ENCODE measurements at places on chromosomes 7 and 10.

DNA sequence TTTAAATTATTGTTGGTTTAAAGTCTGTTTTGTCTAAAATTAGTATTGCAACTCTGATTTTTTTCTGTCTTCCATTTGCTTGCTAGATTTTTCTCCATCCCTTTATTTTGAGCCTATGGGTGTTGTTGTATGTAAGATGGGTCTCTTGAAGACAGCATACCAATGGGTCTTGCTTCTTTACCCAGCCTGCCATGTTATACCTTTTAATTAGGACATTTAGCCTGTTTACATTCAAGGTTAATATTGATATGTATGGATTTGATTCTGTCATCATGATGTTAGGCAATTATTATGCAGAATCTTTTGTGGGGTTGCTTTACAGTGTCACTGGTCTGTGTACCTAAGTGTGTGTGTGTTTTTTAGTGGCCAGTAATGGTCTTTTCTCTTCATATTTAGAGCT is 281.4 kb upstream of the CSTF2T start:
- no peak for DNase-seq

GRCh38 chr7:1061180-1061579 is 16.8 kb downstream of the GPR146 start:
- DNase-seq, result no peak

GRCh38 chr10:44477046-44477425 is 92.1 kb upstream of the CXCL12 start:
- no peak for DNase-seq

- no peak for DNase-seq
Observed at GRCh38 chr10:44125879-44126278, 259.0 kb downstream of the CXCL12 start.

- no peak for DNase-seq
Observed at GRCh38 chr7:36711256-36711655, 13.0 kb downstream of the AOAH start.

- no peak for DNase-seq
Observed at GRCh38 chr10:108078263-108078662, 913.8 kb upstream of the SORCS1 start.

GRCh38 chr7:2220030-2220429 is 12.7 kb downstream of the MAD1L1 start:
- no peak for DNase-seq

DNA sequence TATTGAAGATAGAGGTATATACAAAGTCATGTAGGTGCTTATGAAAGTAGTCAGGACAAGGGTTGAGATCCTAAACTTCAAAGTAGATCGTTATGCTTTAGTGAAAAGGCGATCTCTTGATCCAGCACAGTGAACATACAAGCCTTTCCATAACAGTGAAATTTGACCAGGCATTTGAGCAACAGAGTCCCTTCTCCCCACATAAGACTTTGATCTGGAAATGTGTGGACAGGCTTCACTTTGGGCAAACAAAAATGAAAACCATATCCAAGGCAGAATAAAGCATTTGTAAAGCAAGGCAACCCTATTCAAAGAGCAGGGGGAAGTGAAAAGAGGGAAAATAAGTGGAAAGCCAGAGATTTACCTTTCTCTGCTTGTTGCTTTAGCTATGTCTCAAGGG is 311.9 kb upstream of the SORCS1 start:
- DNase-seq, result no peak

DNA sequence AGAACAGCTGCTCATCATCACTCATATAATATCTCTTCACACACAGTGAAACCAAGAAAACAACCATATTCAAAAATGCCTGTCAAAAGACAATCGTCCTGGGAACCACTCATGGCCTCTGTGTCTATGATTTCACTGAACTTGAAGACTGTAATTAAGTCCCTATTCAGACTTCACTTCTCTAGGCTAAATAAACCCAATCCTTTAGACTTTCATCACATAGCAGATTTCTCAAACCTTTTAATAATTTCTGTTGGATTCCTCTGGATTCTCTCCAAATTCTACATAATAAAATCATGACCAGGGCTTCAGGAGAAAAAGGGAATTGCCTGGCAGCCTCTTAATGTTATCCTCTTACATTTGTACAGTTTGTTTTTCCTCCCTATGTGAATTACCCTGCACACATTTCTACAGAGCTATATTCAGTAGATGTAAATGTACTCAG is 201.1 kb downstream of the LRRN3 start:
- peak; percentile 55 for DNase-seq

DNA sequence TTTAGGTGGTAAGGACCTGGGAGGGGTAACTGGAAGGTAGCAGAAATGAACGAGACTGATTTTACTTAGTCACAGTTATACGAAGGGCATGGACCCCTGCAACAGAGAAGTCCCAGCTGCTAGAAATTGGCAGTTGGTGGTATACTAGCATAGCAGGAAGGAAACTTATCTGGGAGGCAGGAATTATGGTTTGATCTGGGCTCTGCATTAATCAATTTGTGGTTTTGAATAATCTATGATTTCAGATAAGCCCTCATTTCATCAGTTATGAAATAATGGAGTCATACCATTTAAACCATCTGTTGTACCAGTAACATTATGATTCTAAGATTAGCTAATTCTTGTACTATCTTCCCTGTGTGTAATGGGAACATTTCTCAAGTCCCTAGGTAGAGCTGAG is 54.0 kb upstream of the TMEM229A start:
- no peak for DNase-seq

GRCh38 chr10:126930883-126931503 is 25.8 kb downstream of the DOCK1 start:
- DNase-seq, result no peak

GRCh38 chr7:87370660-87371180 is 25.3 kb downstream of the CROT start:
- DNase-seq, result no peak

DNA sequence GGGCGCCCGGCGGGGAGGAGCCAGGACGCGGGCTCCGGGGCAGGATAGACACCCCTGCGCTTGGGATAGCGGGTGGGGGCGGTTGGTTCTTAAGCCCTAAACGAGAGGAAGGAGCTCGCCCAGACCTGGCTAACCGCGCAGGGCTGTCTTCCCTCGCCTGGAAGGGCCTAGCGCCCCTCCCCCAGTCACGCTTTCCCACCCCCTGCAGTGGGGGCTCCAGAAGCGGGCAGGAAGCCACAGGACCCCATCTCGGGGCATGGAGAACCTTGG is 6.5 kb downstream of the SHH start:
- DNase-seq, result no peak

DNA sequence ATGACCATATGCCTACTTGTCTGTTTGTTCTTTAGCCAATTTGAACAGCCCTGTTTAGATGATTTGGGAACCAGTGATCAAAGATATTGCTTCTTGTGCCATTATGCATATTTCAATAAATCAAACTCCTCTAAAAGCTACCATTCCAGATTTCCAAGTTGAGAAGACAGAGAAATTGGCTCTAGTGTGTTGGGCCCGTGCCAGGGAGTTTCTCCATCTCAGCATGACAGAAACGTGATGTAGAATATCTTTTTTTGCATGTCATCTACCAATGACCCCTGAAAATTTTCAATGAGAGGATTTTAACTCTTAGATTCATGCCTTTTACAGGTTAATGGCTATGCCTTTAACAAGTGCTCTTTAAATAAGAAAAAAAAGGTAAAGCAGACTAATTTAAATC is 50.7 kb upstream of the CABCOCO1 start:
- no peak for DNase-seq

DNA sequence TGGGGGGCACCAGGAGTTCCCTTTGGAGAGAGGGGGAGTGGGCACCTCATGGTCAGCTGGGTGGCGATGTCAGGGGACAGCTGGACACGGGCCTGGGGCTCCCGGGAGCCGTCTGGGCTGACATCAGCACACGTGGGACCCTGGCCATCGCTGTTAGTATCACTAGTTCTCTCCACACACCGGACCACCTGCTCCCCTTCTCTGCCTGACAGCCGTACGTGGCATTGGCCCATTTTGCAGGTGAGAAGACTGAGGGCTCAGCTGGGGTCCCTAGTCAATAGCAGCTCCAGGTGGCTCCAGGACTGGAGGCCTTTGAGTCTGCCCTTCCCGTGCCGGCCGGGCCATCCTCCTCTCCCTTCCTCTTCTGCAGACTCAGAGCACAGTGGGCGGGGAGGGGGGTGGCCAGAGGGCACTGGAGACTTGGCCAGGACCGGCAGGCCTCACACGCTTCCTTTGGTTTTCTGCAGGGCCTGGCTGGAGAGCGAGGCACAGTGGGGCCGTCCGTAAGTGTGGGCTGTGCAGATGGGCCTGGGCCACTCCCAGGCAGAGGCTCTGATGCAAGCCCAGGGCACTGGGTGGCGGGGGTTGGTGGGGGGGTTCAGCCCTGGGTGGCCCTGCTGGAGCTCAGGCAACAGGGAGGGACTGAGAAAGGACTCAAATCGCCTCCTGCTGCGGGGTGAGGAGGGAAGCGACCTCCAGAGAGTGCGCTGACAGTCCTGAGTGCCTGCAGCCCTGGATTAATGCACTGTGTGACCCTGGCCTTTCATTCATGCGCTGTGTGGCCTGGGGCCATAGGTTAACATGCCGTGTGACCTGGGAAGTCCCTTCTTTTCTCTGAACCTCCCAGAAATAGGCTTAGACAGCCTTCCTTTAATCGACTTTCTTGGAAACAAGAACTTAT is 78.2 kb downstream of the MYL10 start:
- no peak for DNase-seq

DNA sequence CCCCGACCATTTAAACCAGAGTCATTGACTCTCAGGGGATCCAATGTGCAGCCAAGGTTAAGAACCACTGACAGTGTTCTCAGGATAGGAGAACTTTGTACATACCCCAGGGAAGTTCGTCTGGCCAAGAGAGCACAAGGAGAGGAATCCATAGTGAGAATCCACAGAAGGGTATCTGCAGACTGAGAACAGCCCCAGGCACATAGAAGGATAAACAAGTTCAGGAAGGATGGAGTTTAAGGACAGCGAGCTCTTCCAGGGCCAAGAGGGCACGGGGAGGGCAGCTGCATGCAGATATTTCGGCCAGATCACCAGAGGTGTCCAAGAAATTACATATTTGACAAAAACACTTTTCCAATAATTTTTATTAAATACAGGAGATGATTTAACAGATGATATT is 16.4 kb downstream of the BLNK start:
- DNase-seq, result no peak

- DNase-seq, result no peak
Observed at GRCh38 chr7:50298811-50299562, 5.5 kb upstream of the IKZF1 start.

- DNase-seq, result peak; percentile 91
Observed at GRCh38 chr7:119175911-119176627, 951.6 kb downstream of the ANKRD7 start.

- DNase-seq, result no peak
Observed at GRCh38 chr7:27433581-27433980, 191.0 kb downstream of the EVX1 start.

GRCh38 chr10:70146489-70147258 is at the start of gene TYSND1:
TYSND1 (minus strand) TSS chr10:70146700; CDS start chr10:70146586, 114 bp downstream.
- peak; percentile 100 for DNase-seq

DNA sequence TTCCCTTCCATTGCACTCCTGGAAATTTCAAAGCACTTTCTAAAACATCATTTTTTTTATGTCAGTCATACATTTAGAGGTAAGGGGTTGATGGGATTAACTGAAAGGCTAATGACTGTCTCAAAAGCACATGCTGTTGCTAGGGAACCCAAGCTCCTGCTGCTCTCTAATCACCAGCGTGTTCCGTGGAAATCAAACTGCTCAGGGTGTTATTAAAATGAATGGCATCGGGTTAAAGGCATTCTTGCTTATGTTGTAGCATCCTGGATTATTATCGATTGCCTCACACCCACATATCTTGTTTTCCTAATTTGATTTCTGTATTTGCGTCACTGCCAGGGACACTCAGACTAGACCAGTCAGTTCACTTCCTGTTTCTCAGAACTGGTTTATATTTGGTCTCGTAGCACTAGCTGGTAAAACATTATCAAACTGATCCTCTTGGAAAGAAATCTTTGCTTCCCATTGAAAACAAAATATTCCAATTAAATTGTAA is 216.5 kb upstream of the MKLN1 start:
- peak; percentile 64 for DNase-seq

DNA sequence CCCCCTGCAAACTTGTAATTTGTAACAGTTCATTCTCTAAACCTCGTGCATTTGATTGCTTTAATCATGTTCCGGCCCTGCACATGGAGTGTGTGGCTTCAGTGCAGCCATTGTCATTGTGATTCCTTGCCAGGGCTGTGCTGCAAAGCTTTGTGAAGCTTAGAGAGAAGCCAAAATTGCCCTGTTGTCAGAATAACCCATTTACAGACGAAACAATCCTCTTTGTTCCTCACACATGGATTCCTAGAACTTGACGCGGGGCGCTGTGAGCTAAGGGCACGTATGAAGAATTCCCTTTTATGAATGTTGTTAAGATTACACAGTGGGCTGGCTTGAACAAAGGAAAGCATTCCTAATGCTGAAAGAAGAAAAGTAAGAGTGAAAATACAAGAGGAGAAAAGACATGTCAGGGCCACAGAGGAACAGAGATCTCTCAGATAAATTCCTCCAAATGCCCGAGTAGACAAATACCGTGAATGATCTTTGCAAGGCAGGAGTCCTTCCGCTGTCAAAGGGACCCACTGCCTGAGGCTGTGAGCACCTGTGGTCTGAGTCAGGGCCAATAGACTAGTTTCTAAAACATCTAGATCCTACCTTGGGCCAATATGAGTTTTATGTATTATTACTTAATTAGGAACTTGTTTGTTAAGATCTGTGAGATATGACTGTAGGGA is 205.4 kb upstream of the C7orf33 start:
- no peak for DNase-seq

DNA sequence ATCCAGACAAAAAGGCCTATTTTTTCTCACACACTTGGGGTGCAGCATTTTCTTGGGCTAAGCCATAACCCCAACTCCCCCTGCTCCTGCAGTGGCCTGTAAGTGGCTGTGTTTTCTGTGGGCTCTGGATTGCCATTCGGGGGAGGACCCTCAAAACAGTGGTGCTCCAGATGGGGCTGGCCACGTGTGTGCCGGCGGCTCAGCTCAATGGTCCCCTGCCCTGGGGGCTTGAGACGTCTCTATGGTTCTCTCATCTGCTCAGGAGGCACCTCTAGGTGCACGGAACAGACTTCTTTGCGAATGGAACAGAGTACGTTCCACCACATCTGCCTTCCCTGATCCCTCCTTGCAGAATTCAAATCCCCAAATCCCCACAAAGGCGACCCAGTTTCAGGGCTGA is 250.0 kb upstream of the SHH start:
- DNase-seq, result no peak

DNA sequence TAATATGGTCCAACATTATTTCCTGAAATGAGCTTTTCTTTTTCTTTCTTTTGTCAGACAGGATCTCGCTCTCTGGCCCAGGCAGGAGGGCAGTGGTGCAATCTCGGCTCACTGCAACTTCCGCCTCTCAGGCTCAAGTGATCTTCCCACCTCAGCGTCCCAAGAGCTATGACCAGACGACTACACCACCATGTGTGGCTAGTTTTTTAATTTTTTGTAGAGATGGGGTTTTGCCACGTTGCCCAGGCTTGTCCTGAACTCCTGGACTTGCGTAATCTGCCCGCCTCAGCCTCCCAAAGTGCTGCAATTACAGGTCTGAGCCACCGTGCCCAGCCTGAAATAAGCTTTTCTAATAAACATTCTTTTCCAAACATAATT is 48.6 kb downstream of the CUL2 start:
- no peak for DNase-seq

GRCh38 chr7:80370587-80370986 is 141.3 kb downstream of the GNAT3 start:
- DNase-seq, result no peak
